CD4-positive, alpha-beta T cell treated with Interleukin-10 for 1 hour (primary cell): ENCODE measurements at places on chromosomes 11 and 22.

DNA sequence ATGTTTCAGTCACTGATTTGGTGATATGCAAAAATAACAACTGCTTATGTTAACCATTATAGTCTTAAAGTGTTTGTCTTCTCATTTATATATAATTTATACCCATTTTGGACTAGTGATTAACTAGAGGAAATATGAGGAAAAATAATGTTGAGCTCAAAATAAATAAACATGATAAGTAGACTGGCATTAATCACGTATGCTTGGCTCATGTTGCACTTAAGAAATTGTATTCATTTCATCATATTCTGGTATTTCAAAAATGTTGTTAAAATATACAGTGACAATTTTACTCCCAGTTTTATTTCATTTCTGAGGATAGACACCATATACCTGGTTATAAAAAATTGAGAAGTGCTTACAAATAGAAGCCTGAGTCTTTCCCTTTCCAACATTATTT is 3.8 kb upstream of the OR10D3 start:
- DNase-seq = no peak

- no peak for DNase-seq
Observed at GRCh38 chr11:12784987-12785386, 110.8 kb downstream of the TEAD1 start.

DNA sequence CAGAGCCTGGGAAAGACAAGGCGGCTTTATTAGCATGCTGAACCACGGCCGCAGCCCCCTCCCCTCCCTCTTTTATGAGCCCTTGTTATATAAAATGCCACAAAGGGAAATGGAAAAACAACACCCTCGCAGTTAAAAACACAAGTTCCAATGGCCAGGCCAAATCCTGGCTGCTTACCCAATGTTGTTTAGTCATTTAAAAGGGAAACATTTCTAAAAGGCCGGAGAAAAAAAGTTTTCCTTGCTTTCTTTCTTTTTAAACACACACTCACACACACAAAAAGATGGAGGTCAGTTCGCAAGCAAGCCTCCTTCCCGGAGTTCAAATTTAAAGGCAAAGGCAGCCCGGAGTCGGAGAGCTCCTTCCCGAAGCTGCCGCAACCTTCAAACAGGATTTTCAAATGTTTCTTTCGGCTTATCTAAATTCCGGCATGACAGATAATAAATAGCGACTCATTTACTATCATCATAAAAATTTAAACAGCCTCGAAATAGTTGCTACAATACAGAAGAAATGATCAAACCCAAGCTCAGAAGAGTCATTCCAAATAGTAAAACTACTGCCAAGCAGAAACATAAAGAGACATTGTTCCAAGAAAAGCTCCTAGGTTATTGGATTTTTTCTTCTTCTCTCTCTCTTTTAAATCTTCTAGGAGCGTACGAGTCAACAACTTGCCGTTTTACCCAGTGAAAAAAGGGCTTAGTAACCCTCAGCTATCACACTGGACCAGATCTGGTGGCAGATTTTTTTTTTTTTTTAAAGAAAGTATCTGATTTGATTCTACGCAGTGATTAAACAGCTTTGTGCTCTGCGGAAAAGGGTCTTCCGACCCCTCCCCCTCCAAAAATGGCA is 3.5 kb downstream of the PHF21B start:
- DNase-seq = no peak

DNA sequence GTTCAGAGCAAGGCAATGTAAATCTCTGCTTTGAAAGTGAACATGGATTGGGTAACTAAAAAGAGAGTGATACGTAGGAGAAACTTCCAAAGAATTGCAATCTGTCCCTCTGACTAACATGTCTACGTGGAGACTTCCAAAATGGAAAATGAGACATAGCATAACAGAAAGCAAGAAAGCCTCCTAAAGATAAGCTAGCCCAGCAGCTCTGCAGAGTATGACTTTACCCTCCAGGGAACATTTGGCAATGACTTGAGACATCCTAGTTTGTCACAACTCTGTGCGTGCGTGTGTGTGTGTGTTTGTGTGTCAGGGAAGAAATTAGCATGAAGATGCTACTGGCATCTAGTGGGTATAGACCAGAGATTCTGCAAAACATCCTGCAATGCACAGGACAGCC is 817.4 kb downstream of the NTM start:
- DNase-seq = no peak

- DNase-seq = no peak
Observed at GRCh38 chr11:12606597-12606996, 67.6 kb upstream of the TEAD1 start.

GRCh38 chr11:100918551-100919500 is 210.8 kb downstream of the PGR start:
- no peak for DNase-seq

- DNase-seq = peak; percentile 6
Observed at GRCh38 chr11:45045683-45046471, 95.2 kb upstream of the TP53I11 start.

GRCh38 chr22:24542641-24543040 is 12.3 kb downstream of the GUCD1 start:
- no peak for DNase-seq

DNA sequence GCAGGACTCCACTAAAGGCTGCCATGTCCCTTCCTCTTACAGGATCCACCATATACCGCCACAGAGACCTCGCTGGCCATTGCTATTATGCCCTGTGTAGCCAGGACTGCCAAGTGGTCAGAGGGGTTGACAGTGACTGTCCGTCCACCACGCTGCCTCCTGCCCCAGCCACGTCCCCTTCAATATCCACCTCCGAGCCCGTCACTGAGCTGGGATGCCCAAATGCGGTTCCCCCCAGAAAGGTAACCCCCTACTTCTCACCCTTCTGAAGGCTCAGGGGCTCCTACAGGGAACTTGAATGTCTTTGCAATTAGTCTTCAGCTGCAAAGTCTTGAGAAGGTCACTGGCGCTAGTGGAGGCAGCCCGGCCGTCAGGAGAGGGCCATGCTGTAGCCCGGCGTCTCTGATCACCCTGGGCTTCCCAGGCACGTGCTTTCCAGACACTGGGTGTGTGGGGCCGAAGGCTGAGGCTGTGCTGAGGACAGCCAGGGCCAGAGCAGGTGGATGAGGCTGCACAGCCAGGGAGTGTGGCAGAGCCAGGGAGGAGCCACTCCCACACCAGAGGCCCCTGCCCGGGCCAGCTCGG is 30.0 kb upstream of the MUC5B start:
- DNase-seq = no peak

- DNase-seq = no peak
Observed at GRCh38 chr11:63572026-63572688, 9.0 kb upstream of the PLAAT2 start.

GRCh38 chr22:32754413-32755041 is 47.0 kb upstream of the TIMP3 start:
- no peak for DNase-seq

DNA sequence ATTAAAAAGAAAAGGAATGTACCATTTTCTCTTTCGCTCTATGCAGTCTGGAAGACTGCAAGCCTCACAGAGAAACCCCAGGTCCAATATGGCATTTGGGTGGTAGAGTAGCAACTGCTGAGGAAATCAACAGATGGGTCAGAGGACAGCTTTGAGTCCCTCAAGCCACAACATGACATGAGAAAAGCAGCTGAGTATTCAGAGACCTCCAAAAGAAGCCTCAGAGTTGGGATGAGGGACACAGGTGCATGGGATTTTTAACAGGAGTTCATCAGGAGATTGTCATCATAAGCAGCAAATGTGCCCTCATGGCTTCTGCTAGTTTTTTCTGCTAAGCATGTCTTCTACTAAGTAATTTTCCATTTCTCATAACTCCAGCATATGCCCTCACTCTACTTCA is 111.6 kb downstream of the BLID start:
- DNase-seq = no peak

- no peak for DNase-seq
Observed at GRCh38 chr11:116278076-116278475, 494.7 kb downstream of the BUD13 start.

DNA sequence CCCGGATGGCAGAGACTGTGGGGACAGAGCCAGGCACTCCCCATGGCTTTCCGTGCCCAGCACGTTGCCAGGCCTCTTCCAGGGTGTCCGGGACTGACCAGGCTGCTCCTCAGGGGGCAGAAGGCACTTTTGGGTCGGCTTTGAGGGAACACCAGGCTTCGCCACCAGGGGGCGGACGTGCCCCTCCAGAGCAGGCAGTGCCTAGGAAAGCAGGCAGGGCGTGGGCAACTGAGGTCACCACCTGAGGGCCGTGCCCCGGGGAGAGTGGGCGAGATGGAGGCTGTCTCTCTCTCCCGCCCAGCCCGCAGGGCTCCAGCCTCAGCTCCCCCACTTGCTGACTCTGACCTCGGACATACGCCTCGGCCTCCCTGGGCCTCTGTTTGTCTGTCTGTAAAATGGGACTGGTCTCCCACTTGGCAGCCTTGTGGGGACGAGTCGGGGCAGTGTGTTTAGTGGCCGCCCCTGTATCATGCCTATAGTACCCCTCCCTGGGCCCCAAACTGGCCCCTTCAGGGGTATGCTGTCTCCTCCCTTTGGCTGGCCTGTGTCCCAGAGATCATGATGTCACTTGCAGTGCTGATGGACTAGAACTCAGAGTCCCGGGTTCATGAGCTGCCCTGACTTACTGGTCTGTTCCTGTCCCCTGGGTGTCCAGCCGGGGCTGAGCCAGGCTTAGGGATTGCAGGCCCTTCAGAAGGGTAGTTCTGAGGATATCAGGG is 4.4 kb upstream of the PRR5 start:
- DNase-seq = peak; percentile 86

DNA sequence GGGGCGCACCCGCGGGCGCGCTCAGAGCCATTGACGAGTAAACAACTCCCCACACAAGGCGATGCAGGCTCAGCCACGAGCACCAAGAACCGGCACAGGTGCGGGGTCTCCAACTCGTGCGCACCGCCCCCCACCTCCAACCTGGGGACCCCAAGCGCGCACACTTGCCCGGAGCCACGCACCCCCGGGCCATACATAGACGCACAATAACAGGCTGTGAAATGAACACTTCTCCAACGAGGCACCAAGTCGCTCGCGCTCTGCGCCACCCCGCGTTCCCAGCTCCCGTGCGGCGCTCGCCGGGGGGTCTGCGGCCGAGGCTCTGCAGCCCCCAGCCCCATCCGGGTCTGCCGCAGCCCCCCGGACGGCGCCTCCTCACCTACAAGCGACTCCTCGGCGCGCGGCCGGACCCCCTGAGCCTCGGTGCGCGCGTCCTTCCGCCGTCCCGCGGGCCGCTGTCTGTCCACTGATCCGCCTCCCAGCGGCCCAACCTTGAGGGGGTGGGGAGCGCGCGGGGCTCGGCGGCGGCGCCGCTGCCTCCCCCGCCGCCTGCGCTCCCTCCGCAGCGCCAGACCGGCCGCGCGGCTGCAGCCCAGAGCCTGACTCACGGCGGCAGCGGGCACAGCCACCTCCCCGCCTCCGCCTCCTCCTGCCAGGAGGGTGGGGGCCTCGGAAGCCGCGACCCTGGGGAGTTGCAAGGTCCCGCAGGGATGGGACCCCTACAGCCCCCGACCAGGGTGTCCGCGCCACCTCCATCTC is 1.6 kb downstream of the IFITM10 start:
- DNase-seq = no peak

DNA sequence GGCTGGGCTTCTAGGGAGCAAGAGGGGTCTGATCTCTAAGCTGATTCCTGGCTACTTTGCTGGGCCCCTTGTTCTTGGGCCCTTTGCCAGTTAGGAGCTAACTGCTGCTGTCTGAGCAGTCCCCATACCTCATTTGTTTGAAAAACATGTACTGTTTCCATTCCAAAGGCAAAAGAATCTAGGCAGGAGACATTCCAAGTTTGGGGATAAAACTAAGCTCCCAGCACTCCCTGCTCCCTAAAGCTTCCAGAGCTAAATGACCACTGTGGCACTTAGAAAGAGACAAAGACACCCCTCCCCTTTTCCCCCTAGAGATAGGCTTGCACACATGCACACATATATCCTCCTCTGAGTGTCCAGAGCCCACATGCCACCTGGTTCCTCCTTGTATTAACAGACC is 22.7 kb upstream of the RRM1 start:
- DNase-seq = no peak

DNA sequence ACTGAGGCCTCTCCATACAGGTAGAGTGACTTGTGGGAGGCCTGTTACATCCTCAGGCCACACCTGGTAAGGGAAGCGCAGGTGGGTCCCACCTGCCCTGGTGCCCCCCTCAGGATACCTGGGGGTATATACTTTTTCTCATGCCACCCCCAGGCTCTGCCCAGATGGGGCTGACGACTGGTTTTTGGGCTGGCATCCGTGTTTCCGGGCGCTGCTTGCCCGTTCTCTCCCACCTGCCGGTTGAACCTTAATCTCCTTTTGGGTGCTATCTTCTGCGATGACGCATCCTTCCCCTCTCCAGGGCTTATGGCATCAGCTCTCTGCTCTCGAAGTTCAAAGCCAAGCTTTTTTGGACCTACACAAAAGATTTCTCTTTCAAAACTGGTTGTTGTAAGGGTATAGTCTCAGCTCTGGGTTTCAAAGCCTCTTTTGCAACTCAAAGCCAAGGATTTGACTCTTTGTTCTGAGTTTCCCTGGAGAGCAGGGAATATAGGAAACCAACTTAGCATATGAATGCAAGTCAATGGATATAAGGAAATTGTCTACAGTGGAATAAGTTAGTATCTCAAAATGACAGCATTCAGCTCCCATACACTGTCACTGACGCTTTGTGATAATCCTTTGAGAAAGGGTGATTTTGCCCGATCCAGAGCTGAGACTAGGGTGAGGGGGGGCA is 8.6 kb upstream of the LRRC10B start:
- DNase-seq = no peak

DNA sequence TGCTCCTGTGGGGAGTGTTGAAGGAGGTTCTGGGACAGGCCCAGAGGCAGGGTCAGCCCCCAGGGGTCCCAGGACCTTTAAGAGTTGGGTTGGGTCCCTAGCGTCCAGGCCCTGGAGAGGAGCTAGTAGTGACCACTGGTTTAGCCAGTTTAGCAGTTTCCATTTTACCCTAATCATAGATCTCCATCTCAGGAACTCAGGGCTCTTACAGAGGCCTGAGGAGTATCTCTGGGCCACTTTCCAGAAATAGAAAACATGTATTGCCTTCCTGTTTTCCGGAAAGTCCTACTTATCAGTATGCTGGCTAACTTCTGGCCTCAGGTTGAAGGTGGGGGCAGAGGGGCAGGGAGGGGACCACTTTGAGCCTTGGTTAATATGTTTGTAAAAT is 13.5 kb downstream of the NCF4 start:
- DNase-seq = no peak
